Myometrial cell (primary cell): ENCODE measurements at places on chromosomes 5 and 9. TPM values are rescaled to one million over a fixed set of nuclear protein-coding genes. Genes with fewer than 3 reads are reported as not detected.

NTRK2 gene
- total RNA-seq: not detected in 2 replicates

CDX1 gene
- not detected in 2 replicates for total RNA-seq

NSG2 gene
- not detected in 2 replicates for total RNA-seq

ABLIM3 gene
- 42.9 and 47.0 TPM in 2 replicates for total RNA-seq

MSMP gene
- total RNA-seq: not detected in 2 replicates

ARRDC3 gene
- total RNA-seq: 33.2 and 37.7 TPM in 2 replicates

FABP6 gene
- not detected in 2 replicates for total RNA-seq

PDZD2 gene
- 1.2 and 1.4 TPM in 2 replicates for total RNA-seq

TMEM232 gene
- total RNA-seq: 1.2 TPM in 1 of 2 replicates, not detected in the other

PCDHAC2 gene
- not detected in 2 replicates for total RNA-seq

MLANA gene
- total RNA-seq: not detected in 2 replicates

CYLC2 gene
- not detected in 2 replicates for total RNA-seq

OR1B1 gene
- not detected in 2 replicates for total RNA-seq

QRFP gene
- not detected in 2 replicates for total RNA-seq

FAM163B gene
- total RNA-seq: not detected in 2 replicates
